ENCODE measurements at places on chromosomes 2 and 18. TPM values are rescaled to one million over a fixed set of nuclear protein-coding genes. Genes with fewer than 3 reads are reported as not detected.

DNA sequence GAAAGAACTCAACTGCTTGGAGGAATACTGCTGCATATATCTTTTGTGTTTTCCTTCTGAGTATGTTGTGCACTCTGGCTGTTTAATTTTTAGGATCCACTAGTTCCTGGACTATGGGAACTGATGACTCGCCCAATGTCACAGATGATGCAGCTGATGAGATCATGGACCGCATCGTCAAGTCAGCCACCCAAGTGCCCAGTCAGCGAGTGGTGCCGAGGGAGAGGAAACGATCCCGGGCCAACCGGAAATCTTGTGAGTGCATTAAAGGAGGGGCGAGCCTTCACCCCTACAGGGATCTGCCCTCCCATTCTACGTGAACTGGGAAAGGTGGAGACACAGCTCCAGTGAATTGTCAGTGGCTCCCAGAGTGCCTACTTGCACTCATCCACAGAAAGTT, 59.6 kb downstream of the TPGS2 start:
- DNase-seq = no peak

DNA sequence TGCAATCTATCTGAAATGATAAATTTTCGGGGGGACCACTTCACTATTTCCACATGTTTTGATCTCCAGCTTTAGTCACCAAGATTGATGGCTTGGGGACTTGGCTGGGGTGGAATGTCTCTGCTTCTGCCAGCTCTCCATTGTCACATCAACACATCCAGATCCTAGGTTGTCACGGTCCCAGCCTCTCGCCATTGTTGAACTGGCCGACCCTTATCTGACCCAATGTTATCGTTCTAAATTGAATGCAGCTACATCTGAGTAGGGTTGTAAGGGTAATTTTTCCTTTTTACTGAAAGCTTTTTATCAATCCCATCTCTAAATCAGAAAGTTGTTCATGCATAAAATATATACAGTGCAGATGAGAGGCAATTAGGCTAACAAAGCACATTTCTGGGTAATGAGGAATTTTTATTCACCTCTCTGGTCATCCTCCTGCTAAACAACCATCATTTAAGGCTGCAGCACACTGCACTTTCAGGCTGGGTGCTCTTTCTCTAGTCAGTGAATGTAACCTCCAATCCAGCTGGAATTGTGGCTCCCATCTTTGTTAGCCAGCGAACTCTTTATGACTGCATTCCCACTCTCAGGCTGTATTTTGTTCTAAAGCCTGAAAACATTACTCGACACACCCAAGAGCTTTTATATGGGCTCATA, 128.2 kb downstream of the COL4A4 start:
- no peak for DNase-seq

- no peak for DNase-seq
Measured at GRCh38 chr2:152508446-152508845, 173.5 kb downstream of the FMNL2 start.

GRCh38 chr2:144331674-144332355, 188.1 kb downstream of the ZEB2 start:
- peak; percentile 78 for DNase-seq

The TOGARAM2 gene
- total RNA-seq = 2.3 TPM

- no peak for DNase-seq
Measured at GRCh38 chr18:62577765-62578164, 54.9 kb downstream of the ZCCHC2 start.

GRCh38 chr2:223433461-223433860, 168.7 kb downstream of the SCG2 start:
- no peak for DNase-seq

DNA sequence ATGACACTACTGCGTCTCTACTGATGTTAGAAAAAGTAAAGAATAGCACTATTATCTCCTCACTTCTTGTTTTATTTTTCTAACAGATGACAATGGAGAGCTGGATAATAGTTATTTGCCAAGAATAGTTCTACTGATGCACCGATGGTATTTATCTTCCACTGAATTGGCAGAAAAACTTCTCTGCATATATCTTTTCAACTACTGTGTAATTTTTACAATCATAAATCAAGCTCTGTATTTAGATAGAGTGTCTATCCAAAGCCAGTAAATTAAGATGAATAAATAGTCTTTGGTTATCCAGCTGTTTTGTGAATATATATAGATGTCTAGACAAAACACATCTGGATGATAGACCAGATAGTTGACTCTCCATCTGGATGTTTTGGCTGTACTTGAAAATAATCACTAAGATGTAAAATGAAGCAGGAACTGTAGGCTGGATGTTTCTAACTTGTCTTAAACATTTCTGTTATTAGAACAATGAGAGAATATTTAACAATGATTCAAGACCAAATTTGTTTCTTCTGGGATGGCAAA, 40.1 kb downstream of the RASGRP3 start:
- DNase-seq = no peak

- DNase-seq = peak; percentile 58
Measured at GRCh38 chr2:216849987-216850386, 9.9 kb downstream of the TNP1 start.

DNA sequence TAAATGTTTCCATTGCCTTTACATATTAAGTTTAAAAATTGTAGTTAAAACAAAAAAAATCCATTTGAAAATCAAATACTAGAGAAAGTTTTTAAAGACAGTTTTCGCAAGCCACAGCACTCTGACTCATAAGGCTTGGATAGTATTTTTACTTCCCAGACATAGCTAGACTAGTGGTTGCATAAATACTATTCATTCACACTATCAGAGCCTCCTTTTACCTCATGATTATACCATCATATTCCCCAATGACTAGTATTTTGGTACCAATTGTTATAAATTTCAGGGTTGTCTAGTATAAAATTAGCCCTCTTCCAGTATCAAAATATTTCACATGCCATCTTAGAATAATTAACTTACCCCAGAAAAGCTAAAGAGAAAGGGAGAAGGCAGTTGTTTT, 393.5 kb downstream of the ERBB4 start:
- no peak for DNase-seq

- peak; percentile 75 for DNase-seq
Measured at GRCh38 chr2:112916145-112916571, 5.2 kb downstream of the IL37 start.

GRCh38 chr2:143686585-143687164, 557.5 kb downstream of the ARHGAP15 start:
- no peak for DNase-seq

The CIAO1 gene
- 72.3 TPM for total RNA-seq

DNA sequence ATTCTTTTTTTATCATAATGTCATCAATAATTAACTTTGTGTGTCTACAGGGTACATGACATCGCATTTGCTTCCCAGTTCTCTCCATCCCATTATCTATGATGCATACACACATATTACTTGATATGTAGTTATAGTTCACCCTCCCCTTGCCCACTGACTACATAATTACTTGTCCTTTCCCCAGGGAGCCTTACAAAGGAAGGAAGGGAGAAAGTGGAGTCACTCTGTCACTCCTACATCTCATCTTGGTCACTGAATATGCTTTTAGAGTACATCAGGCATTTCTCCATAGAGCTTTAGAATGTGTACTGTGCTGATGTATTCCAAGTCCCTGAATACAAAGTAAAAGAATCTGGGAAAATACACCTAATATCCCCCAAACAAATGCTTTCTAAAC, 6.0 kb upstream of the DTNA start:
- no peak for DNase-seq

The TMEM163 gene
- not detected for total RNA-seq

The PLEKHH2 gene
- total RNA-seq = 0.56 TPM

DNA sequence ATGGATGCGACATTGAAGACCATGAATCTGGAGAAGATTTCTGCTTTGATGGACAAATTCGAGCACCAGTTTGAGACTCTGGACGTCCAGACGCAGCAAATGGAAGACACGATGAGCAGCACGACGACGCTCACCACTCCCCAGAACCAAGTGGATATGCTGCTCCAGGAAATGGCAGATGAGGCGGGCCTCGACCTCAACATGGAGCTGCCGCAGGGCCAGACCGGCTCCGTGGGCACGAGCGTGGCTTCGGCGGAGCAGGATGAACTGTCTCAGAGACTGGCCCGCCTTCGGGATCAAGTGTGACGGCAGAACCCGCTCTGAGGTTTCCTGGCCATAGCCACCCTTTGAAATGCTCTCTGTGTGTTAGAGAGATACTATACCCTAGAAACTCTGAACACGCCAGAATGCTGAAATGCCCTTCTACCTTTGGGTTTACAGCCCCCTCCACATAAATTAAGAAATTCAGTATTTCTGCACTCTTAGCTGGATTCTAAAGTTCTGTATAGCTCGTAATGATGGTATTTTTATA, 659 bp downstream of the CHMP1B start:
- peak; percentile 67 for DNase-seq

The CYTIP gene
- total RNA-seq = 514 TPM

GRCh38 chr2:221241072-221241471, 331.0 kb downstream of the EPHA4 start:
- no peak for DNase-seq

DNA sequence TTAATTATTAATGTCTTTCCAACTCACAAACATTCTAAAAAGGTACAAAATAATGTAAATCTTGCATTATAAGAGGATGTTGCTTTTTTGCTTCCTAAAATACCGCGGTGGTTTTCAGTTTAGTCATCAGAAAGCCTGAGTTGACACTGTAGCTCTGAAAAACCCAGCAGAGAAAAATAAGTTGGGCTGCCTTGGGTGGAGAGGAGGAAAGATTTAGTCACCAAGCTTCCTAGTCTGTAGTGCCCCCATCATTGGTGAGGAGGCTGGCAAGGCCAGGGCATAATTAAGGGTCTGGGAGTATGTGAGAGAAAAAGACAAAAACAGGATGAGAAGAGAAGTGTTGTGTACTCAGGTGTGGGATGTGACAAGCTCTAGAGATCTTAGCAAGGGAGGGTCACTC, 5.7 kb downstream of the PTPRM start:
- peak; percentile 17 for DNase-seq

The DIPK1C gene
- not detected for total RNA-seq

The CRACDL gene
- total RNA-seq = 0.38 TPM

DNA sequence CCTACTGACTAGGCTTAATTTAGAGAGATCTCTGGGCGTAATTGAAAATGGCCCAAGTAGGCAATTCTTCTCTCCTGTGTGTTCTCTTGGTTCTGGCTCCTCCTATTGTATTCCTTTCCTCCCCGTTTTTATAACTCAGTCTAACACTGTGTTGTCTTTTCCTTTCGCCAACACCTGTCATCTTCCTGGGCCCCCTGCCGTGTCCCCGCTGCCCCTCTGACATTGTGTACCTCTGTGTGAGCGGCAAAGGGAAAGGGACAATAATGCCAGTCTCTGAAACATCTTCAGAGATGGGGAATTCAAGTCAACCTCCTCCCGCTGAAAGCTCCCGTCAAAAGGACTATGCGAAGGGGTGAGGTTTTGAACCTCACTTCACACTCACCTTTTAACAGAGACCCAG, 210.9 kb downstream of the GBX2 start:
- DNase-seq = no peak

GRCh38 chr2:54052825-54053718, 62.3 kb upstream of the ACYP2 start:
- no peak for DNase-seq

GRCh38 chr18:59640721-59641120, 56.5 kb downstream of the CCBE1 start:
- no peak for DNase-seq

- peak; percentile 78 for DNase-seq
Measured at GRCh38 chr2:37671009-37671815, at the start of gene CDC42EP3. CDC42EP3 (minus strand) TSS chr2:37671642; CDS start chr2:37646587, 25,055 bp downstream.

DNA sequence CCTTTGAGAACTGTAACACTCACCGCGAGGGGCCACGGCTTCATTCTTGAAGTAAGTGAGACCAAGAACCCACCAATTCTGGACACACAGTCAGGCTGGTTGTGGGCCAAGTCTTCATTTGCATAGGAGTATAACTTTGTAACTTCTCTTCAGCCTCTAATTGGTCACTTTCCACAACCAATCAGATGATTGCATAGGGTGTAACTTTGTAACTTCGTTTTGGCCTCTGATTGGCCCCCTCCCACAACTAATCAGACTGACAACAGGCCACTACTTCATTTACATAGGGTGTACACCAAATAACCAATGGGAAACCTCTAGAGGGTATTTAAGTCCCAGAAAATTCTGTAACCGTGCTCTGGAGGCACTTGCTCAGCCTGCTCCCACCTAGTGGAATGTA, 77.5 kb upstream of the TCF4 start:
- no peak for DNase-seq

The CCL20 gene
- total RNA-seq = 7.5 TPM

The KATNAL2 gene
- total RNA-seq = 0.58 TPM

The RAMP1 gene
- 1.0 TPM for total RNA-seq

GRCh38 chr2:233087713-233088112, 27.6 kb downstream of the INPP5D start:
- no peak for DNase-seq

The GBX2 gene
- not detected for total RNA-seq

DNA sequence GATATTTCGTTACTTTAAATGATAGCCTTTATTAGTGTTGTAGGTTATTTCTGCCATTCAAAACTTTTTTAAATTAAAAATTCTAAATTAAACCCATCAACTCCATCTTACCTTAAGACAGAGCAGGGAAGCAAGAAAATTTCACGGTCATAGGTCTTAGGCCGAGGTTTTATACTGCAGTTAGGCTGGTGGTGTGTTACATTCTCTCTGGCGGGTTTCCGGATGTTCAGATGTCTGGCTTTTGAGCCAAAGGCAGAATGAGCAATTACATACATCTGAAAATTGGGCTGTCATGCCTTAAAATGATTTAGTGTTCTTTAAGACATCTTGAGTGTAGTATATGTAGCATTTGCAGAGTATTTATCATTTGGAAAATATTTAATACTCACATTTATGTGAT, 27.9 kb downstream of the GLS start:
- no peak for DNase-seq

DNA sequence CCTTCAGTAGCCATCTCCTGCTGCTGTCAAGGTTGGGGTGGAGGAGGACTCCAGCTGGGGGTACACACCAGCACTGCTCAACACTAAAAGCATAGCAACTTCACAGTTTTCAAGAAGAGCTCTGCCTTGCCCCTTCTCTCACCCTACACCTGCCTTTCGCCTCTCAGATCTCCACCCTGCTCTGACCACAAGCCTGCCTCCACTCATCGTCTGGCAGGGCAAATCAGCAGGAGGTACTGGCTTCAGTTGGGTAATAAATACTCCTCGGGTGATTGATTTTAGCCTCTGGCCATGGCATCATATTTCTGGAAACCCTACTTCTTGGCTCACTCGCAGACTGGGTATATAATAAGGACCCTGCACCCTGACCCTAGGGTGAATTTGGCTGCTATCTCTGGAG, 3.1 kb upstream of the PRKAG3 start:
- no peak for DNase-seq

The OSBPL6 gene
- 2.5 TPM for total RNA-seq

The C2orf78 gene
- not detected for total RNA-seq

The ZNF804A gene
- not detected for total RNA-seq

Data from activated CD8-positive, alpha-beta T cell treated with anti-CD3 and anti-CD28 coated beads for 36 hours (primary cell).